Endothelial cell of umbilical vein (primary cell): ENCODE measurements at places on chromosomes 5 and 9. TPM values are rescaled to one million over a fixed set of nuclear protein-coding genes. Genes with fewer than 3 reads are reported as not detected.

Gene FOXD1
- polyA plus RNA-seq = 0.06 TPM in 1 of 2 replicates, not detected in the other

Gene PHF24
- polyA plus RNA-seq = not detected in 2 replicates

Gene CSF2
- not detected in 2 replicates for polyA plus RNA-seq

Gene SNCB
- 0.08 TPM in 1 of 2 replicates, not detected in the other for polyA plus RNA-seq

Gene ENTPD8
- polyA plus RNA-seq = 0.44 and 0.45 TPM in 2 replicates

GRCh38 chr9:72445306-72445995, 76.0 kb upstream of the TMC1 start:
- peaks cover 26% of the 10 kb centered on the region for H3K4me1 ChIP-seq
- no peaks in the 10 kb centered on the region for H3K36me3 ChIP-seq
- DNase-seq = no peak
- no peaks in the 10 kb centered on the region for H3K27me3 ChIP-seq
- no peak overlapping the region for H3K27ac ChIP-seq

DNA sequence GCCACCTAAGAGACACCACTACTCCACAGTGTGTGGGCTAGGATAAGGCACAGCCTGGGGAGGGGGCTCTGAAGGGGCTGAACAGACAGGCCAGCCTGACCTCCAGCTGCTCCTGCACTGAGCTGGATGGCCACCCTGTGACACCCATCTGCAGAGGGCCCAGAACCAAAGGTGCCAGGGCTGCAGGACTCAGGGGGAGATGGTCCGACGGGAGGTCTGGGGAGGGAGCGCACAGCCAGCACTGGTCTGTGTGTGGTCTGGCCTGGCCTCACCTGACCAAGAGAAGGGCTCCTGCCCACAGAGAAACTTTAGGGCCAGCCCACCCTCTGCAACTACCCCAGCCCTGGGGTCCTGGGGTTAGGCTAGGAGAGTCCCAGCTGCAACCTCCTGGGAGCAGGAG, 789 bp downstream of the LTC4S start:
- peaks cover 10% of the 10 kb centered on the region for H3K4me1 ChIP-seq
- H3K27ac ChIP-seq = no peak overlapping the region
- H3K36me3 ChIP-seq = peaks cover 20% of the 10 kb centered on the region
- no peaks in the 10 kb centered on the region for H3K27me3 ChIP-seq
- no peak overlapping the region for H3K4me3 ChIP-seq

GRCh38 chr9:124222918-124223720, 34.6 kb upstream of the NEK6 start:
- peaks cover 34% of the 10 kb centered on the region for H3K4me1 ChIP-seq
- no peaks in the 10 kb centered on the region for H3K36me3 ChIP-seq
- no peak overlapping the region for H3K27ac ChIP-seq
- peak; percentile 81 for DNase-seq
- no peak overlapping the region for H3K4me3 ChIP-seq
- H3K27me3 ChIP-seq = no peaks in the 10 kb centered on the region

GRCh38 chr9:130871395-130872062, 25.1 kb downstream of the QRFP start:
- DNase-seq = no peak
- H3K27ac ChIP-seq = no peak overlapping the region
- no peak overlapping the region for H3K4me3 ChIP-seq
- H3K27me3 ChIP-seq = no peaks in the 10 kb centered on the region
- no peaks in the 10 kb centered on the region for H3K4me1 ChIP-seq

- no peaks in the 10 kb centered on the region for H3K36me3 ChIP-seq
- H3K27ac ChIP-seq = no peak overlapping the region
- H3K4me1 ChIP-seq = no peaks in the 10 kb centered on the region
- no peaks in the 10 kb centered on the region for H3K27me3 ChIP-seq
- DNase-seq = no peak
Measured at GRCh38 chr5:172252501-172252900, 31.1 kb downstream of the UBTD2 start.

GRCh38 chr5:142821733-142822487, 51.7 kb downstream of the ARHGAP26 start:
- H3K36me3 ChIP-seq = no peaks in the 10 kb centered on the region
- peaks cover 39% of the 10 kb centered on the region for H3K4me1 ChIP-seq
- H3K4me3 ChIP-seq = no peak overlapping the region

GRCh38 chr5:172370648-172371545, 83.4 kb downstream of the SH3PXD2B start:
- H3K4me1 ChIP-seq = no peaks in the 10 kb centered on the region
- H3K27ac ChIP-seq = no peak overlapping the region
- H3K4me3 ChIP-seq = no peak overlapping the region
- DNase-seq = peak; percentile 35
- no peaks in the 10 kb centered on the region for H3K27me3 ChIP-seq

DNA sequence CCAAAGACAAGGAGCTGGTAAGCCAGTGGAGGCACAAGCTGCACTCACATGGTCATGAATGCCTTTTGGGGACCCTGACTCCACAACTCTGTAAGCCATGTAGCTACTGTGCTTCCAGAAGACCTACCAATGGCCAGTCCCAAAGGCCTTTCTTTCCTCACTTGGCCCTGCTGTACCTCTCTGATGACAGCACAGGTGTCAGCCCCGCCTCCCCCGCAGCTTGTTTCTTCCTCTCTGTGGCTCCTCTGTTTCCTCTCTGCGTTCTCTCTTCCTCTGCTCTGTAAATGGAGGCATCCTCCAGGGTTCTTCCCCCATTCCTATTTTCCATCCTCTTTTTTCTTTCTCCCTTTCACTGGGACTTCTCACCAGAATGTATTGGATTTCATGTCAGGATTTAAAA, 26.7 kb downstream of the SH3TC2 start:
- no peaks in the 10 kb centered on the region for H3K36me3 ChIP-seq
- H3K4me3 ChIP-seq = no peak overlapping the region
- no peaks in the 10 kb centered on the region for H3K27me3 ChIP-seq
- DNase-seq = no peak
- peaks cover 47% of the 10 kb centered on the region for H3K4me1 ChIP-seq
- no peak overlapping the region for H3K27ac ChIP-seq

DNA sequence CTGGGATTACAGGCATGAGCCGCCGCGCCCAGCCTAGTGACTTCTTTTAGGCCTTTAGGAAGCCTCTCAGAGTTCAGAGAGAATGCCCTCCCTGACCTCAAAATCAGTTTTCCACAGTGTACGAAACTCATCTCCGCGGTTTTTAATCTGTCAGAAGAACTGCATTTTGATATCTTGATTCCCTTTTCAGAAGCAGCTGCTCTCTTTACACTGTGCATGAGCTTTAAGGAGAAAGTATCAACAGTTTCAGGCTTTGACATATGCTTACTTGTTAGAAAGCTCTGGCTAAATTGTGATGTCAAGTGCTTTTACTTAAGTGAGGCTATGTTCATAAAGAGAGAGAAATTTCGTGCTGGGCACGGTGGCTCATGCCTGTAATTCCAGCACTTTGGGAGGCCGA, 74.6 kb downstream of the USP20 start:
- no peaks in the 10 kb centered on the region for H3K27me3 ChIP-seq
- DNase-seq = no peak
- H3K4me1 ChIP-seq = no peaks in the 10 kb centered on the region
- H3K27ac ChIP-seq = no peak overlapping the region
- H3K36me3 ChIP-seq = no peaks in the 10 kb centered on the region

DNA sequence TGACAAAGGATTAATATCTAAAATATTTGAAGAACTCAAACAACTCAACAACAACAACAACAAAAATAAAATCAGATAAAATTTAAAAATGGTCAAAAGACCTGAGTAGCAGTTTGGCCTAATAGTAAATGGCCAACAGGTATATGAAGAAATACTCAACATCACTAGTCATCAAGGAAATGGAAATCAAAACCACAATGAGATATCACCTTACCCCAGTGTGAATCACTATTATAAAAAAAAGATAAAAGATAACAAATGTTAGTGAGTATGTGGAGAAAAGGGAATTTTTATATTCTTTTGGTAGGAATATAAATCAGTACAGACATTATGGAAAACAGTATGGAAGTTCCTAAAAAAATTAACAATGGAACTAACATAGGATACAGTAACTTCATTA, 247.9 kb upstream of the TRPC7 start:
- no peaks in the 10 kb centered on the region for H3K27me3 ChIP-seq
- peaks cover 39% of the 10 kb centered on the region for H3K4me1 ChIP-seq
- peak overlapping the region; percentile 3 for H3K27ac ChIP-seq
- no peak for DNase-seq
- H3K36me3 ChIP-seq = no peaks in the 10 kb centered on the region
- H3K4me3 ChIP-seq = no peak overlapping the region

GRCh38 chr5:90161414-90161813, 248.1 kb downstream of the CETN3 start:
- no peaks in the 10 kb centered on the region for H3K27me3 ChIP-seq
- H3K36me3 ChIP-seq = no peaks in the 10 kb centered on the region
- H3K27ac ChIP-seq = no peak overlapping the region
- H3K4me1 ChIP-seq = no peaks in the 10 kb centered on the region

DNA sequence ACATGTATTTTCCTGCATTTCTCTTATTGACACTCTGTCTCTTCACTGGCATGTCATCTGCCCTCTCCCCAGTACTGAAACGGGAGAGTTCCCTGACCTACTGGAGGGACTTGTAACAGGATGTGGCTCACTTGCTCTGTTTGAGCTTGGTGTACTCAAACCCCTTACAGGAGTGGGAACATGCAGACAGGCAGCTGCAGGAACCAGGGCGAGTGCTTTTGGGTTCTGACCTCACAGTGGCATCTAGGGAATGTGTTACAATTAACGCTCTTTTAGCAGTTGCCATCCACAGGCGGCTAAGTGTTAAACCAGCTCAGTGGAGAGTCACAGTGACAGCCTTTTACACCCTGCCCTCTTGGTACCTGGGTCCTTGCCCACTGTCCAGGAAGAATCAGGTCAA, 300.3 kb upstream of the GRAMD2B start:
- H3K4me3 ChIP-seq = no peak overlapping the region
- DNase-seq = no peak
- H3K27me3 ChIP-seq = no peaks in the 10 kb centered on the region
- H3K27ac ChIP-seq = no peak overlapping the region
- no peaks in the 10 kb centered on the region for H3K36me3 ChIP-seq

GRCh38 chr5:125823572-125823971, 599.6 kb upstream of the GRAMD2B start:
- H3K4me3 ChIP-seq = no peak overlapping the region
- H3K4me1 ChIP-seq = no peaks in the 10 kb centered on the region
- H3K27ac ChIP-seq = no peak overlapping the region
- H3K36me3 ChIP-seq = no peaks in the 10 kb centered on the region
- DNase-seq = no peak

GRCh38 chr9:124134526-124134925, 123.0 kb downstream of the LHX2 start:
- H3K36me3 ChIP-seq = no peaks in the 10 kb centered on the region
- DNase-seq = no peak
- H3K27ac ChIP-seq = no peak overlapping the region
- peaks cover 7% of the 10 kb centered on the region for H3K4me1 ChIP-seq

GRCh38 chr5:111628901-111629300, 116.6 kb upstream of the STARD4 start:
- no peak overlapping the region for H3K27ac ChIP-seq
- no peak for DNase-seq
- no peak overlapping the region for H3K4me3 ChIP-seq
- H3K4me1 ChIP-seq = peaks cover 6% of the 10 kb centered on the region
- H3K36me3 ChIP-seq = no peaks in the 10 kb centered on the region
- H3K27me3 ChIP-seq = no peaks in the 10 kb centered on the region

DNA sequence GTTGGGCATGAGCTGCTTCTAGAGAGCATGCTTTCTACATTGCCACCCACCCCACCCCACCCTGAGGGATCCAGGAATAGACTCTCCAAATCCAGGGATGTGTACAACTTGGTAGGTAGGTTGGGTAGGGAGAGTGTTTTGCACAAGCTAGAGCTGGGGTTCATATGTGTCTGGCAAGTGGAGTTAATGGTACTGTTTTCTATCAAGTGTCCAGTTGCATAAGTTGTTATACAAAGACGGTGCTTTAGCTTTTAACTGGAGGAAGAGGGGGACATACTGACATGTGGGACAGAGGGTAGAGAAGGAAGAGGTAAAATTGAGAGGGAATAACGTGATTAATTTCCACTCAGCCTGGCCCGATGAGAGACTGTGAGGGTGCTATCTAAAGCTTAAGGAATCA, 51.0 kb upstream of the TNC start:
- H3K4me3 ChIP-seq = no peak overlapping the region
- no peaks in the 10 kb centered on the region for H3K27me3 ChIP-seq
- H3K27ac ChIP-seq = no peak overlapping the region
- no peaks in the 10 kb centered on the region for H3K36me3 ChIP-seq
- no peaks in the 10 kb centered on the region for H3K4me1 ChIP-seq
- DNase-seq = no peak

GRCh38 chr5:71949772-71950171, 157.5 kb upstream of the MAP1B start:
- no peak overlapping the region for H3K27ac ChIP-seq
- no peaks in the 10 kb centered on the region for H3K36me3 ChIP-seq
- H3K4me1 ChIP-seq = no peaks in the 10 kb centered on the region
- no peak overlapping the region for H3K4me3 ChIP-seq
- peaks cover 7% of the 10 kb centered on the region for H3K27me3 ChIP-seq

DNA sequence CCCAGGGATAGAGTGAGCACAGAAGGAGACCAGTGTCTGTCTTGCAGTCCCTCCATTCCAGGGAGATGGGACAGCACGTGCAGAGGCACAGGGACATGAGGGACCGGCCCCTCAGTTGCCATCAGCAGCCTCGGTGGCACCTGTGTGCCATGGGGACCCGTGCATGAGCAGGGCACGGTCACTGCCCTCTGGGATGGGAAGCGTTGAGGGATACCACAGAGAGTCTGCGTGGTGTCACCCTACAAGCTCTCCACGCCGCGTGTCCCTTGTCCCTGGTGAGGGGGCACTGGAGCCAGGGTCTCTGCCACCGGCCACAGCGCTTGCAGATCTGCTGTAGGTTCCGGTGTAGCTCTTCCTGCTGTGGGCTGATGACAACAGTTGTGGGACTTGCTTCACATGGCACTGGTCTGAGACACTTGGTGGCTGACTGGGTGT, 108.1 kb downstream of the CACNA1B start:
- no peaks in the 10 kb centered on the region for H3K27me3 ChIP-seq
- no peak for DNase-seq
- no peak overlapping the region for H3K27ac ChIP-seq
- no peaks in the 10 kb centered on the region for H3K4me1 ChIP-seq
